K562 (cell line): ENCODE measurements at places on chromosomes 1 and 21. TPM values are rescaled to one million over a fixed set of nuclear protein-coding genes. Genes with fewer than 3 reads are reported as not detected.

Gene OVAAL
- not detected in 2 replicates for total RNA-seq

Gene PPM1J
- total RNA-seq = 5.1 and 7.1 TPM in 2 replicates

Gene DAB1
- total RNA-seq = not detected in 2 replicates

Gene OLIG2
- total RNA-seq = not detected in 2 replicates

Gene OR2L2
- 0.09 TPM in 1 of 2 replicates, not detected in the other for total RNA-seq

Gene ANGPTL1
- 0.04 TPM in 1 of 2 replicates, not detected in the other for total RNA-seq

Gene CHRM3
- total RNA-seq = 0.11 TPM in 1 of 2 replicates, not detected in the other

Gene GPR25
- total RNA-seq = not detected in 2 replicates

Gene PTCH2
- total RNA-seq = 3.0 TPM in 2 replicates

Gene SDC3
- 39.4 and 44.1 TPM in 2 replicates for total RNA-seq

Gene TINAGL1
- total RNA-seq = 0.27 and 0.67 TPM in 2 replicates

Gene HRNR
- total RNA-seq = not detected in 2 replicates
